ENCODE measurements at places on chromosomes 7 and 10.

DNA sequence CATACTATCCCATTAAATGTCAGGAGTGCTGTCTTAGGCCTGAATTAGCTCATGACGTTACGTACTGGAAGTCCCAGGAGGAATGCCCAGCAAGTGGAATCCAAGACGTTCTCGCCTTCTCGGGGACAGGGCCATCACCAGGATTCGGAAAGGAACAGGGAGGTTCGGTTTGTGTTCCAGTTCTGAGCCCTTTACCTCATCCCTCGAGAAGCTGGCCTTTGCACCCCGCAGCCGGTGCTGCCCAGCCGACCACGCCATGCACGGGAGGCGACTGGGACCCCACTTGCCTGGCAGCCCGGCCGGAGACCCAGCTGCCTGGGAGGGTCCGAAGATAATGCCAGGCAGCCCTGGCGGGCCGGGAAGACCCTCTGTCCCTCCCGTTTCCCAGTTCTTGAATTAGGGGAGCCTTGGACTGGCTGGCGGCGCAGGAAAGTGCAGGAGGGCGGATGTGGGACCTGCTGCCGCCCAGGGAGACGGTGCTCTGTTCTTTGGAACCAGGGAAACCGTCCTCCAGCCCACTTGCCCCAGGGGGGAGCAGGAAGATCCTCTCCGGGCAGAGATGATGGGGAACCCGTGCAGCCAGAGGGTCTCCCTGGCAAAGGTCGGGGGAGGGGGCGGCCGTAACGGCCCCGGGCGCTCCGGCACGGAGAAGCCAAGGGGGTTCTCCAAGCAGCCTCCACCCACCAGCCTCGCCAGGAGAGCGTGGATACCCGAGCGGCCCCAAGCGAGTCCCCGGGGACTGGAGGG is 671 bp upstream of the CHST3 start:
- no peak for DNase-seq

GRCh38 chr7:94701555-94701973 is 45.6 kb upstream of the SGCE start:
- no peak for DNase-seq

GRCh38 chr7:138151731-138152577 is 75.7 kb downstream of the AKR1D1 start:
- DNase-seq: no peak

- no peak for DNase-seq
Measured at GRCh38 chr7:85054306-85054705, 132.6 kb downstream of the SEMA3D start.

- no peak for DNase-seq
Measured at GRCh38 chr7:11376529-11376928, 402.9 kb downstream of the PHF14 start.

DNA sequence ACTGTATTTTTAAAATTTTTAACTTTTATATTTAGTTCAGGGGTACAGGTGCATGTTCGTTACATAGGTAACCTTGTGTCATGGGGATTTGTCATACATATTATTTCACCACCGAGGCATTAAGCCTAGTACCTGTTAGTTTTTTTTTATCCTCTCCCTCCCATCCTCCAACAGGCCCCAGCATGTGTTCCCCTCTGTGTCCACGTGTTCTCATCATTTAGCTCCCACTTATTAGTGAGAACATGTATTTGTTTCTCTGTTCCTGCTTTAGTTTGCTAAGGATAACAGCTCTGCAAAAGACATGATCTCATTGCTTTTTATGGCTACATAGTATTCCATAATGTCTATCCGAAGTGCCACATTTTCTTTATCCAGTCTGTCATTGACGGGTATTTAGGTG is 22.4 kb upstream of the ITGA8 start:
- no peak for DNase-seq

DNA sequence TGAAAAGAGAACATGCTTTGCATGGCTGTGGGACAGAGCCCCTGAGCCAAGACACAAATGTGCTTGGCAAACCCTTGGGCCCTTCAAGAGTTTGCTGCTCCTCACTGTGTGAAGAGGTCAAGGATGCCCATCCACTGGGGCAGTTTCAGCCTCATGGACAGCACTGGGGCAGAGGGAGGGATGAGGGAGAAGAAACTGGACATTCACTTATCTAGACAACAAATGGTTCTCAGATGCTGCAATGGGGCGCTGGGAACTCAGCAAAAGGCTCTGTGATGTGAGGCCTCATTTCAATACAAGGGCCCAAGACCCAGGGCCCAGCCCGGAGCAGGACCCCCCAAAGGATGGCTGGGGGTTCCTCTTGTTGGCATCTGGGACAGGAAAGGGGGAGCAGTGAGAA is 49.1 kb downstream of the EBF3 start:
- DNase-seq: no peak

DNA sequence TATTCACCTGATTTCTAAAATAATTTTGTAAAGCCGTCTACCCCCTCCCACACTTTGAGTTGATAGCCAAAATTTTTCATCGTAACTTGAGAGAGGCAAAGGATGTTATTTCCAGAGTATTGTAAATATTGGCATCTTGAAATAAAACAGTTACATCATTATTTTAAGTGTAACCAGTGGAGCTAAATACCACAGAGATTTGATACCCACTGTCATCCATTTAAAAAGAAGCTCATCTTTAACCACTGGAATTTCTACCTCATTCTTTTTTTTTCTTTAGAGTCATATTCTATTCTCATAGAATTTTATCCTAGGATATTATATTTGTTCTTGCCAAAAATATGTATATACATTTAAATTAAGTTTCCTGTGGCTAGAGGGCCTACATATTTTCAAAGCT is 48.6 kb downstream of the CAMK1D start:
- DNase-seq: no peak

- DNase-seq: no peak
Measured at GRCh38 chr10:15436696-15437095, 65.6 kb upstream of the FAM171A1 start.
